ENCODE measurements at places on chromosomes 7 and 10.

DNA sequence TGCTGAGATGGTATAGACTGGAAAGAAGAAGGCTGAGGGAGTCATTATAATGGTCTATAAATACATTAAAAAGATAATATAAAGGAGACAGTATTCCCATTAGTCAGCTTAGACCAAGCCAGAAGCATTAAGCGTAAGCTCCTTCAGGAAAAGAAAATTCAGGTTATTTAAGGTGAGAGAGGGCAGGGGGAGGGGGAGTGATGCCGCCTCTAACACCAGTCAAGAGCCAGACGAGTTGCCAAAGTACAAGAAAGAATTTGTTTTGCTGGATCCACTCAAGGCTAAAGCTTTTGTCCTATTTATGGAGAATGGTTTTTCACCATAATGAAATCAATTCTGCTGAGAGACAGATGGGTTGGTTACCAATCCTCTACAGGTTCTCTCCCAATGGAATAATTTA is 99.3 kb downstream of the CFAP58 start:
- DNase-seq, result no peak

GRCh38 chr10:119469325-119469707 is 73.2 kb downstream of the RGS10 start:
- no peak for DNase-seq

GRCh38 chr10:52682766-52683165 is 89.8 kb downstream of the MBL2 start:
- DNase-seq, result no peak

DNA sequence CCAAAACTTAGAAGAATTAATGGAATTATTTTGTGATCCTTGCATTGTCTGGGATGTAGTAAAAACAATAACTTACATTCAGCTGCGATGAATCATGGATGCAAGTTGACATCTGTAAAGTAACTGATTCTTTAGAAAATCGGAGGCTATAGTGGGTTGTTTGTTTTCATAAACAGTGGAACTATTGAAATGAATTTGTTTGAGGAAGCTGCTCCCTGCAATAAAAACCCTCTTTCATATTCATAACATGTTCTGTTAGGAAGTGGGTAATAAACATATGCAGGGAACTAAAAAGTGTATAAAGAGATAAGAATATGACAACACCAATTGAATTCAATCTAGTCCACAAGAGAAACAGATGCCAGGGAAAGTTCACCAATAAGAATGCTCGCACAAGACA is 53.6 kb downstream of the AGMO start:
- DNase-seq, result no peak

DNA sequence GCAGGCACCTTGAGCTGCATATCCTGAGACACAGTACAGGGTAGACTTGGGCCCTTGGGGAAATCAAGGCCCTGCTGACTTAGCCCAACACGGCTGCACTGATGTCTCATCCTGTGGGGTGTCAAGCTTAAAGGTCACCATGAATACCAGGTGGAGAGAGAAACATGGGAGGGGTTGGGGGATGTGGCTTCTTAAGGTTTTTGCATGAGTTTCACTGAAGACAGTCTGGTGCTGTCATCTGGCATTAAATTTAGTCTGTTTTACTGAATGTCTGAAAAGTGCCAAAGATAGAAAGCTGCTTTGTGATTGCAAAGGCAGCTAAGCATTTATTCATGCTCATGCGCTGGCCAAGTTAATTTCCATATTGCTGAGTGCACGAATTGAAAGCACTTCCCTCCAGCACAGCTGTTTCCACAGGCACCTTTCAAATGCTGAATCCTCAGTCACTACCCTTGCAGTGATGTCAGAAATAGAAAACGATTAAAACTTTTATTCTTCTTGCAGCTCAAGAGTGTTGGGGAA is 102.1 kb downstream of the OSBPL3 start:
- DNase-seq, result no peak

GRCh38 chr7:42262964-42263363 is 26.0 kb upstream of the GLI3 start:
- DNase-seq, result no peak

DNA sequence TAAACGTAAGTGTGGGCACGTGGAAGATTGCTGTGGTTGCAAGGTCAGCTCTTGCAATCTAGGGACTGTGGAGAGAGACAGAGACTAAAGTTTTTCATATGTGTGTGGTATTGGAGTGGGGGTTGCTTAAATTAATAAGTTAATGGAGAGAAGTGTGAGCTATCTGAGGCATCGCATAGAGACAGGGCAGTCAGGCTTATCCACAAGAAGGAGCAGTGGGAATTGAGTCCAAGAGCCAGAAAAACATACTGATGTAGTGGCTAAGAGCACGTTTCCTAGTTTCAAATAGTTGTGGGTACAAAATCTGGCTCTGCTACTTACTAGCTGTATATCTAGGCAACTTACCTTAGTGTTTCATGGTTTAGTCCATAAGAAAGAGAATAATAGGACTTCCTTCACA is 65.8 kb downstream of the SORCS3 start:
- DNase-seq, result no peak

DNA sequence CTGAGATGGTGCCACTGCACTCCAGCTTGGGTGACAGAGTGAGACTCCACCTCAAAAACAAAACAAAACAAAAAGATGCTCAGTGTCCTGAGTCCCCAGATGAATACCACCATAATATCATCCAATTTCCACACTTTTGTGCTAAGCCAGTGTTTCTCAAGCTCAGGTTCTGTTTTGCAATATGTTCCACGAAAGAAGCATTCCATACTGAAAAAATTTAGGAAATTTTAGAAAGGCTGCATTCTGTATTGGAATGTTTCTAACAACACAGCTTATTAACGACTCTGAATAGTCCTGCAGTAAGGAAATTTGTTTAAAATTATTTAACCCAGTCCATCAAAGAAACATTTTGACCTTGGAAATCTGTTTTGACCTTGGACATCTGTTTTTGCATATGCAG is 142.4 kb downstream of the EPC1 start:
- DNase-seq, result no peak

DNA sequence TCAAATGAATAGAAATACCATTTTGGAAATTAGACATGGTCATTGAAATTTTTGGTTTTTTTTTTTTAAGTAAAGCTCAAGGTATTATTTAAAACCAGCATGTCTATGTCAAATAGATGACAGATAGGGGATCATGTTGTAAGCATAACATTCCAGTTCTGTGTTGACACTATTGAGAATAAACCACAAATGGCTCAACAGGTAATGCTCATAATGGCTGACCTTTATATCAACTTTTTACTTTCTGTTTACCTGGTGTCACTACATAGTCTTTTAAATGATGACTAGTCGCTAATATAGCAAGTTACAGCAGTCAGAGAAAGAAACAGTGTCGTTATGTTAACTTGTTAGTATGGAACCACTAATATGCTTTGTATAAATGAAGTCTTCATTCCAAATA is 616.0 kb downstream of the GATA3 start:
- DNase-seq, result no peak

GRCh38 chr7:119982884-119983283 is 290.1 kb upstream of the KCND2 start:
- no peak for DNase-seq

DNA sequence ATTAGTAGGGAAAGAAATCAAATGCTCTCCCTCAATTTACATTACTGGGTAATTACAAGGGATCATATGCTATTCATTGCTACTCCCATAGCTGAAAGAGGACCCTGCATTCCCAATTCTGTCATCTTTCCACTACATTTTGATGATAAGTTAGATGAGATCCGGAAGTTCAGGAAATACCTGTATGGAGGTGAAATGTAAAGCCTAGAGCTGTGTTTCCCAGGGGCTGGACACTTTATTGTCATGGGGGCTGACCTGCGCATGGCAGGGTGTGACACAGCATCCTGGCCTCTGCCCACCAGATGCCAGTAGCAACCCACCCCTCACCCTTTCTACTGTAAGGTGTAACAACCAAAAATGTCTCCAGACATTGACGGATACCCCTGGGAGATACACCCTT is 56.6 kb downstream of the HECW1 start:
- DNase-seq, result no peak

DNA sequence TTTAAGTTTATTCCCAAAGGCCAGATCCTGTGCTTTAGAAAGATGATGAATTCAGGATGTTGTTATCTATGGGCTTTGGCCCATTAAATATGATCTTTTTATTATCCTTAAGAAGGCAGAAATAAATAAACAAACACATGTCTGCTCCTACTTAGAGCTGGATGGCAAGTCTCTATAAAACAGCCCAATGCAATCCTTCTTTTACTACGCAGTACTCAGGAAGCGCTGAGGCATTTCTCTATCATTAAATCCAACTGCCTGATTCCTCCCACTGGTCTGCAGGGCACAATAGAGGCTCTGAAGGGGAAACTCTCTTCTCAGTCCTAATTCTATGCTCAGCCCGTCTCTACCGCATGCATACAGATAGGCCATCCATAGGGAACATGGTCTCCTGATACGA is 144.5 kb upstream of the TMEM72 start:
- no peak for DNase-seq

DNA sequence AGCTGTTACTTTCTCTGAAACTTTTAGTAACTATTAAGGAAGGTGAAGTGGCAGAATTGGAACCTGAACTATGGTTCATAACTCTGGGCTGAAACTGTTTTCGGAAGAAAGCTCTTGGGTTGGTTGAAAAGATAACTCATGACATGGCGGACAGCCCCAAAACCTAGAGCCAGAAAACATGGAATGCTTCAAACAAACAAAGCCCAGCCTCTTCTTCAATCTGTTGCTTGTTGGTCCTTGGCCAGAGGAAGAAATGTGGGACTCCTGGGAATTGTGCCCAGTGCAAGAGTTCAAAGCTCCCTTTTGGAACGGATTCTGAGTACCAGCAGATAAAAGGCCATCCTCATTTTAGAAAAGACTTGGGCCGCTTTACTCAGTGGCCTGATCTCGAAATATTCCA is 52.9 kb upstream of the CACNB2 start:
- no peak for DNase-seq

DNA sequence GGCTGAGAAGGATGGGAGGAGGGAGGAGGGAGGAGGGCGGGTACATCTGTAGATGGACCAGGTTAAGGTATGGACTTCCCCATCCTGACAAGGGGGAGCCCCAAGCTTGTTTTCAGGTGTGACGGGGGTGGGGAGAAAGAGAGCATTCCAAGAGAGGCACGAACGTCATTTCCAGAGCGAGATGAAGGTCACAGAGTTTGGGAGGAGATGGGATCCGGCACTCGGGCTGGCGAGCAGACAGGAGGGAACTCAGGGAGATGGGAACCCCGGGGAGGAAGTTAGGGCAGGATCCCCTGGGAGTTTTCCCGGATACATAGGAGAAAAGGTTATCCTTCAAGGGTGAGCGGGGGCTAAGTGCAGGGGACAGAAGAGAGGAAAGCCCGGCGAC is 118.8 kb downstream of the CUX1 start:
- no peak for DNase-seq

- DNase-seq, result no peak
These were observed 186.5 kb downstream of the ELMO1 start for GRCh38 chr7:37262181-37262580.

DNA sequence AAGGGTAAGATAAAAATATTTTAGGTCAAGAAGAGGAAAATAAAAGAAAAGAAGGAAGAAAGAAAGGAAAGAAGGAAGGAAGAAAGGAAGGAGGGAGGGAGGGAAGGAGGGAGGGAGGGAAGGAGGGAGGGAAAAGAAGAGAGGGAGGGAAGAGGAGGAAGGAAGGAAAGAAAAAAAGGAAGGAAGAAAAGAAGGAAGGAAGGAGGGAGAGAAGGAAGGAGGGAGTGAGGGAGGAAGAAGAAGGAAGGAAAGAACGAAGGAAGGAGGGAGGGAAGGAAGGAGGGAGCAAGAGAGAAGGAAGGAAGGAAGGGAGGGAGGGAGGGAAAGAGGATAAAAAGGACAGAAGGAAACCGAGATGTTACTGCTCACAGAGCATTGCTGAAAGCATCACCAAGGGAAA is 209.5 kb upstream of the PITRM1 start:
- DNase-seq, result no peak

GRCh38 chr7:102079140-102080018 is 207.3 kb upstream of the SH2B2 start:
- DNase-seq, result no peak

DNA sequence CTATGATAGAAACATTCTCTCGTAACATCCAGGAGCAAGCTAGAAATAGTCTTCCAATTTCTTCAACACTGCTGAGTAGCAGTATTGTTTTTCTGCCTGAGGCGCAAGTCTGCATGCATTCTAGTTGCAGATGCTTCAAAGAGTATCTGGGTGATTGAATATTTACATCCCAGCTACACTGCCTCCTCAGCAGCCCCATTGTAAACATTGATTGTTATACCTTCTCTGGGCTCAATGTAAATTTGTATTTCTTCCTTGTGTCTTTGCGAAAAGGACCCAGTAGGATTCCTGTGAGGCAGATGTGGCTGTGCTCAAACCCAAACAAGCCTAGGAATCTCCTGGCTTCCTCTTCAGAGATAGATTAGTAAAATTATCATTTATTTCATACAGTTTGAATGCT is 320.7 kb downstream of the CDC14C start:
- no peak for DNase-seq

- no peak for DNase-seq
These were observed 463.3 kb upstream of the PODXL start for GRCh38 chr7:132019703-132020102.

DNA sequence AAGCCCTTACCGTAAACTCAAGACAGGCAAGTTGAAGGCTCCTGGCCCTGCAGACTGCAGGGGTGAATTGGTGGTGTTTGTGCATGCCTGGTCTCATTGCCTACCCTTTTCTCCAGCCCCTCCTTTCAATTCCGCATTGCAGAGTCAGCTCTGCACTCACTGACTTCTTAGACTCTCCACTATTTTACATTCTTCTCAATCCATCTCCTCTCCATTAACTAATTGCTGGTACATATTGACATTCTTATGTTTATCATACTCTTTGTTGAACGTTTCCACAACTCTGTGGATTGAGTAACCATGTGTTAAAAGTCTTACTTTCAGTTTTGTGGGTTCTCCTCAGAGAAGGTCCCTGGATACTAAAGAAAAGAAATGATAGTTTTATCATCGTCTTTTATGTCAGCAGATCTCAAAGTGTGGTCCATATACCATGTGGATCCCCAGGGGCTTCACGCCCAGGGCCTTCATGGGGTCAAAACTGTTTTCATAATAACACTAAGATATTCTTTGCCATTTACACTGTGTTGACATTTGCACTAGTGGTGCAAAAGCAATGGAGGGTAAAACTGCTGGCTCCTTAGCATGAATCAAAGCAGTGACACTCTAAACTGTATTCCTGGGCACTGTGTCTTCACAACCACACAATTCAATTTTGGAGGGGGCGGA is 135.4 kb upstream of the FZD1 start:
- no peak for DNase-seq

DNA sequence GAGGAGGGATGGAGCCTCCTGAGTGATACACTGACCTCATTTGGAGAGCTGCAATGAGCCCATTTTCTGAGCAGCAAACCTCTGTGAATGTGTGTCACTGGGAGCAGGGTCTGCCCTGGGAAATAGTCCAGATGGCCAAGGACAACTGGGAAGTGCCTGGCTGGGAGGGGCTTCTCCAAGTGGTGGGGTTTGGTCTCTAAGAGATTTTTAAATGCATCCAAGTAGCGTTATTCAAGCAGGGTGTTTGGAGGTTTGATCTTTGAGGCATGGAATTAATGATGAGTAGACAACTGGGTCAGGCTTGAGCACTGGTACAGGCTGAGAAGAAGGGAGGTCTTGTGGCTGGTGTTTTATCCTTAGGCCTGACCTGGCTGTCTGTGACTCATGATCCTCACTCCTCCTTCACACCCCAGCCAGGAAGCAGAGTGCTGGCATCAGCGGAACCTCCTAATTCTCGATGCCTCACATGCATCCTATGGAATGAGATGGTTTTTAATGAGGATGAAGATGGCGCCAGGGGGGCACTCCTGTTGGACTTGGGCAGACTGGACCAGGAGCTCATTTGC is 3.3 kb downstream of the GOLGA7B start:
- DNase-seq, result no peak

All from AG09309 (cell line).